ENCODE measurements at places on chromosomes 12 and 14.

DNA sequence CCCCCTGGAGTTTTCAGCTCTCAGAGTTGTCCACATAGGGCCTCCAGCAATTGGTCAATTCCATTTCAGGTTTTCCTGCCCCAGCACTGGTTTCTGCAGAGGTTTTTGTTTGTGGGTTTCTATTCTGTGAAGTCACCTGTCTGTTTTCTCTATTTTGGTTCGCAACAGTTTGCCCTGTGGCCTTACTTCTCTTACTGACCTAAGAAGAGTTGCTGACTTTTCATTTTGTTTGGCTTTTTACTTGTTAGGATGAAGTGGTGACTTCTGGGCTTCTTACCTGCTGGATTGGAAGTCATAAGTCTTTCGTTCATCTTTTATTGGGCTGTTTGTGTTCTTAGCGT, 196.4 kb upstream of the PARP11 start:
- DNase-seq = no peak

DNA sequence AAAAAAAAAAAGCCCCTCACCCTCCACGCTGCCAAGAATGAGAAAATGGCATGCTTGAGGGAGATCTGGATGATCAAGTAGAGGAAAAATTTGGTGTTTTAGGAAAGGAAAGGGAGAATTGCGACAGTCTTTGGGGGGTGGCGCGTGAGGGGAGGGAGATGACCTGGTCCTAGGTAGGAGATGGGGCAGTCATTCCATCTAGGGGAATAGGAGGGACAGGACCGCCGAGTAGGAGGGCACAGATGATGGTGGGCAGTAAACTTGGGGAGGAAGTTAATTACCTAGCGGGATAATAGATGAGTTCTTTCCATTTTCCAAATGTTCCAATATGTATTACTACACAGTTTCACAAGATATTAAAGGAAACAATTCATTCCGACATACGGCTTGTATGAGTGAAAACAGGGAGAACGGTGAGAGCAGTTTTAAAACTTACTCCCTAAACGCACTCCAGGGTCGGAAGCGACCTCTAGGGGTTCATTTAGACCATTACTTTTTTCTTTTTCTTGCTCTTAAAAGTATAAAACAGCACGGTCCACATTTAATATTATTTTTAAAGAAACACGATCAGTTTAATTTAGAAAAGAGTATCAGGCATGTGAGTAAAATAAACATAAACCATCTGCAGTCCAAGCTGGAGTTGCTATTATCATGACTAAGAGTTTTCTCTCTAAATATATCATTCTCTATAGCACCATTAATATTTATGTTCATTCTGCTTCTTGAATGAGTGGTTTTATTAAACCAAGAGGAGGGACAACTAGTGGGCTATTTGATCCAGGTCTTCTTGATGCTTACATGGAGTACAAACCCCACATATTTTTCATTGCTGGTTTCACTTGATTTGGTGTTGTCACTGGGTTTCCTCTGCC, 3.0 kb upstream of the FNTB start:
- DNase-seq = no peak

DNA sequence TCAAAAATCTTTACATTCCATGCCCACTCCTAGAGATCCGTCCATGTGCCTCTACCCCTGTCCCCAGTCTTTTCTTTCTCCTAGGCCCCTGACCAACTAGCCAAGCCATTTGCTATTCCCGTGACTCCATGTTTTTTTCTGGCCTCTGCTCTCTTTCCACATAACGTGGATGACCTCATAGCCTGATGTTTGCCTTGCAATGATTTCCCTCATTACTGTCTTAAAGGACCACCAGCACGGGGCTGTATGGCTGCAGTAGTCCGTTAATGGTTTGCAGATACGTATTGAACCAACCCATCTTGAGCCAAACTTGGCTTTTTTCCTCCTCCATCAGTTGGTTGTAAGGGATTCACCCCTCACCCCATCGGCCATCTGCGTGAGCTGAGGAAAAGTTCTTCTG, 226.0 kb downstream of the PCNX1 start:
- no peak for DNase-seq

GRCh38 chr12:19834592-19834991, 395.3 kb downstream of the AEBP2 start:
- DNase-seq = no peak

DNA sequence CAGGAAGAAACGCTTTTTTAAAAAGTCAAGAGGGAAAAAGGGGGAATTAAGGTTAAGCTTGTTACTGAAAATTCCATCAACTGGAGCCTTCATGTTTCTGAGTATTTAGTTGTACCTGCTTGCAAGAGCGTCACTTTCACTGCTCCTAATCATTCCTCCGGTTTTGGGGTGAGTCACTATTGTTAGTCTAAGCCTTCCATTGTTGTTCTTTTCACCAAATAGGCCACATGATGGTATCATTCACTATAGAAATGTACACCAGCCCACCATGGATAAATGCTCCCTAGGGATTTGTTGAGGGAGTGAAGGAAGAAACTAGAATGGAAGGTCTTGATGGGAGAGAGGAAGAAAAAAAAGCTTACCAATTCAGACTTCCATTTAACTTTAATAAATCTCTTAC, 3.0 kb downstream of the IL22 start:
- DNase-seq = no peak

DNA sequence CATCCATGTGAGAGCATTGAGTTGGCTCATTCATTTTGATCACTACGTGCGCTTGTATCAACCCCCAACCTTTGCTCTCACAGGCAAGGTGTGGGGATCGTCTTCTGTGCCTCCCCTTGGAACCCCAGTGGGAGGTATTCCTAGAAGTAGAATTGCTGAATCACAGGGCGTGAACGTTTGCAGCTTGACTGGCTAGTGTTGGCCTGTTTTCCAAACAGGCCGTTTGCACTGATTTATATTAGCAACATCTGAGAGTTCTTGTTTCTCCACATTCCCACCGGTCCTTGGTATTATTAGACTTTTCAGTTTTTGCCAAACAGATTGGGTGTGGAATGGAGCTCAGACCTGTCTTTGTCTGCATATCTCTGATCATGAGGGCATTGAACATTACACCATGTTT, 288.6 kb upstream of the PWP1 start:
- DNase-seq = no peak

Measured in stimulated activated CD8-positive, alpha-beta memory T cell treated with anti-CD3 and anti-CD28 coated beads, Interleukin-2, amount 100 ng/mL, for 1 hour (primary cell).